A549 treated with AZD2906 at 1 μM for 4 hours (cell line): ENCODE measurements at places on chromosomes 2 and 18. TPM values are rescaled to one million over a fixed set of nuclear protein-coding genes. Genes with fewer than 3 reads are reported as not detected.

The TDRD15 gene
- not detected in 5 replicates for total RNA-seq

The UCN gene
- 1.2 to 2.5 TPM (median 1.8 TPM) in 5 replicates for total RNA-seq

The SP140 gene
- 0.14 TPM in 1 of 5 replicates, not detected in the others for total RNA-seq

The GMCL1 gene
- total RNA-seq = 9.0 to 11.6 TPM (median 10.0 TPM) in 5 replicates

The PLB1 gene
- 1.6 to 2.4 TPM (median 1.9 TPM) in 5 replicates for total RNA-seq

The RAPGEF4 gene
- 0.16 to 0.35 TPM (median 0.18 TPM) in 5 replicates for total RNA-seq
